ENCODE measurements at places on chromosomes 5 and 9. TPM values are rescaled to one million over a fixed set of nuclear protein-coding genes. Genes with fewer than 3 reads are reported as not detected.

Gene PCA3
- 0.43 TPM for total RNA-seq

Gene CDC42SE2
- total RNA-seq = 4.6 TPM

Gene SH3RF2
- total RNA-seq = 4.1 TPM

Gene REEP2
- 2.6 TPM for total RNA-seq

Gene RASGRF2
- 26.4 TPM for total RNA-seq

Gene LPAR1
- 64.1 TPM for total RNA-seq

Gene SNCAIP
- total RNA-seq = 26.0 TPM

Gene MATR3
- 318 TPM for total RNA-seq

Gene HTR1A
- not detected for total RNA-seq

Gene TMEM215
- not detected for total RNA-seq

Gene SHOC1
- total RNA-seq = not detected

Gene RASEF
- 1.0 TPM for total RNA-seq

DNA sequence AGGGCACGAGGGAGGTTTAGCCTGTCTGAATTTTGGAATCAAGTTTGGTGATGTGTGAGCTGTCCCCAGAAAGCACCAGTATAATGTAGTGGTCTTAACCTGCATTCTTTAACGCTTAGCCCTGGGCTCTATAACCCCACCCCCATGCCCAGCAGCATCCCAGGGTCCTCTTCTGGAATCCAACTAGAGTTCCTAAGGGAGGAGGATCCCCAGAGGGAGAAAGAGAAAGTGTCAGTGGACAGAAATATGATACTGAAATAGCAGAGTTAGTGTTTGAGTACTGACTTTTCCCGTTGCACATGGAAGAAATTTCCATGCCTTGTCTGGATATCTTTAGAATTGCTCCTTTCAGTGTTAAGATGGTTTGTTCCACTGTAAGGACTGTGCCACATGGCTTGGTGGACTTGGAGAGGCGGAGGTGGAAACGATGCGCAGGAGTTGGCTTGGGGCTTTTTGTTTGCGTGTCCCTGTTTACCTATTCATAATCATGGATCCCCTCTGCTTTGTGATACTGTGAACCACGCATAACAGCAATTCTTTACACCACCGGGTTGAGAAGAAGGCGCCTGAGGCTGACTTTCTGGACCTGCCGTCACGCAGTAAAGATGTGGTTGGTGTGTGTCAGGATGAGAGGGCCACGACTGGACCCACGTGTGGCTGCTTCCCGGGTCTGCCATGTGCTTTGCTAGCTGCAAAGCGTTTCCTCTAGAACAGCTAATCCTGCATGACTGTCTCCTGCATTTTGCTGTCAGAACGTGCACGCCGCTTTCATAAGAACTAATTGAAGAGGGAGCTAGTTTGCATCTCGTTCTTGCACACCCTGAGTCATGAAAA is 142.3 kb downstream of the SMARCA2 start:
- DNase-seq = no peak
- H3K4me1 ChIP-seq = peaks cover 3% of the 10 kb centered on the region
- H3K4me3 ChIP-seq = peak overlapping the region; percentile 45
- peak overlapping the region; percentile 75 for H3K27ac ChIP-seq
- H3K27me3 ChIP-seq = no peaks in the 10 kb centered on the region

- no peak overlapping the region for H3K27ac ChIP-seq
- no peak for DNase-seq
- H3K36me3 ChIP-seq = no peaks in the 10 kb centered on the region
- H3K4me1 ChIP-seq = no peaks in the 10 kb centered on the region
- H3K27me3 ChIP-seq = no peaks in the 10 kb centered on the region
- H3K4me3 ChIP-seq = no peak overlapping the region
These were observed 39.7 kb upstream of the CDKN2AIPNL start for GRCh38 chr5:134451225-134451935.

- no peaks in the 10 kb centered on the region for H3K36me3 ChIP-seq
- H3K4me1 ChIP-seq = no peaks in the 10 kb centered on the region
- no peak for DNase-seq
- no peak overlapping the region for H3K4me3 ChIP-seq
- H3K27ac ChIP-seq = no peak overlapping the region
- no peaks in the 10 kb centered on the region for H3K27me3 ChIP-seq
These were observed 4.1 kb upstream of the SCAI start for GRCh38 chr9:125147401-125147951.

DNA sequence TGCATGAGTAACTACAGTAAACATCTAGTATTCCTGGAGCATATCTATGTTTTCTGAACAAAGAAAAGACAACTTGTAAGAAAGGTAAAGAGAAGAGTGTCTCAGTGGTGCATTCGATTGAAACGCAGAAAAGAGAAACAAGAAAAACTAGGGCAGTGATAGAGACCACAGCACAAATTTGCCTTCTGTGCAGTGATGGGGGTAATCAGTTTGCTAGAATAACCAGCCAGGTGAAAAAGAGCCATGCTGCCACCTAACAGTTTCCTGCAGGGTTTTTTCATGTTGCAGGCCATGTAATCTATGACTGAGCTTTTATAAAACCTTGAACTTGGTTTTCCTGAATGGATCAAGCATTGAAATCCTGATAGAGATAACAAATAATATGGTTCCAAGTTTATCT is 198.4 kb upstream of the MEF2C start:
- H3K27ac ChIP-seq = no peak overlapping the region
- H3K4me3 ChIP-seq = no peak overlapping the region
- H3K36me3 ChIP-seq = no peaks in the 10 kb centered on the region
- DNase-seq = no peak
- no peaks in the 10 kb centered on the region for H3K27me3 ChIP-seq

DNA sequence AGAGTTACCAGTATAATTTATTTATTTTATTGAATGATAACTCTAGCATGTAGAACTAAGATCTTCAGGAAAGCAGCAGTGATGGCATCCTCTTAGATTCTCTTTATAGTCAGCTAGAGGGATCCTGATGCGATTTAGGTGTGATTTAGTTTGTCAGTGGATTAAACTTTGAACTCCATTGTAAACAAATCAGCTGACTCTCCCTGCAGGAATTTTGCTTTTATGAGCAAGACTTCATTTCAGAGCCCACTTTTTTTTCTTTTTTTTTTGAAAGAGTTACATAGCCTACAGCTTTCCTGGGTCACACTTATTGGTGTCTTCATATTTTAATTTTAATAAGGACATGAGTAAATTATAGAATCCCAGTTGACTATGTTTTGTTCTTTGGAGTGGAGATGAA is 93.8 kb upstream of the SEMA6A start:
- H3K27ac ChIP-seq = no peak overlapping the region
- H3K36me3 ChIP-seq = no peaks in the 10 kb centered on the region
- no peak for DNase-seq
- H3K4me3 ChIP-seq = no peak overlapping the region

GRCh38 chr9:5549658-5550650 is 39.6 kb downstream of the PDCD1LG2 start:
- no peak for DNase-seq
- no peaks in the 10 kb centered on the region for H3K36me3 ChIP-seq
- H3K27ac ChIP-seq = no peak overlapping the region
- no peak overlapping the region for H3K4me3 ChIP-seq

GRCh38 chr5:1108865-1109174 is 3.0 kb downstream of the SLC12A7 start:
- DNase-seq = no peak
- peaks cover 5% of the 10 kb centered on the region for H3K4me1 ChIP-seq
- H3K27me3 ChIP-seq = no peaks in the 10 kb centered on the region
- H3K27ac ChIP-seq = no peak overlapping the region
- H3K36me3 ChIP-seq = no peaks in the 10 kb centered on the region
- no peak overlapping the region for H3K4me3 ChIP-seq

GRCh38 chr5:138900281-138900965 is 25.3 kb upstream of the LRRTM2 start:
- H3K27me3 ChIP-seq = no peaks in the 10 kb centered on the region
- peak overlapping the region; percentile 42 for H3K27ac ChIP-seq
- H3K36me3 ChIP-seq = no peaks in the 10 kb centered on the region
- H3K4me3 ChIP-seq = no peak overlapping the region

DNA sequence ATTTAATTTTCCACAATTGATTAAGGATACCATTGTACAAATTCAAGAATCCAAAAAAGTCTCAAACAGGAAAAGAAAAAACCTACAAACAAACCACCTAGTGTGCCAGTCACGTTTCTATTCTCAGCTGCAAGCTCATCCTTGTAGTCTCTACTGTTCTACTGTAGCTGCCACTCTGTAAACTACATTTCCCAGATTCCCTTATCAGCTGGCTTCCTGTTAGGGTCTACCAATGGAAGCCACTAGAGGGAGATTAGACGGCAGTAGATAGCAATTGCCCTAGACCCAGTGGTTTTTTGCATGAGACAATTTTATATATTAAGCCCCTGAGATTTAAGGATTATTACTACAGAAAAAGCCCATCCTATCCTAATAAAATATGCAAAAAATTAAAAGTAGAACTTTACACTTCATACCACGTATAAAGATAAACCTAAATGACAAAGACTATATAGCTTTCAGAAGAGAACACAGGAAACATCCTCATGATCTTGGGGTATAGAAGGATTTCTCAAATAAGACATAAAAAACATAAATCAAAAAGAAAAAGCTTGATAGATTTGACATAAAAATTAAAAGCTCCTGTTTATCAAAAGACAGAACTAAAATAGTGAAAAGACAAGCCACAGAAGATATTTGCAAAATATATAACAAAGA is 37.4 kb downstream of the P4HA2 start:
- H3K36me3 ChIP-seq = no peaks in the 10 kb centered on the region
- no peaks in the 10 kb centered on the region for H3K27me3 ChIP-seq
- H3K4me1 ChIP-seq = no peaks in the 10 kb centered on the region
- H3K27ac ChIP-seq = no peak overlapping the region
- no peak overlapping the region for H3K4me3 ChIP-seq

- DNase-seq = no peak
- no peaks in the 10 kb centered on the region for H3K4me1 ChIP-seq
- H3K36me3 ChIP-seq = no peaks in the 10 kb centered on the region
- no peak overlapping the region for H3K4me3 ChIP-seq
These were observed 90.6 kb upstream of the STARD4 start for GRCh38 chr5:111602817-111603445.

GRCh38 chr5:178442405-178443257 is 147.6 kb downstream of the COL23A1 start:
- H3K36me3 ChIP-seq = no peaks in the 10 kb centered on the region
- H3K4me3 ChIP-seq = no peak overlapping the region
- H3K4me1 ChIP-seq = no peaks in the 10 kb centered on the region
- DNase-seq = no peak
- no peaks in the 10 kb centered on the region for H3K27me3 ChIP-seq
- no peak overlapping the region for H3K27ac ChIP-seq

GRCh38 chr5:67425514-67425913 is 228.9 kb upstream of the CD180 start:
- DNase-seq = no peak
- no peaks in the 10 kb centered on the region for H3K36me3 ChIP-seq
- no peaks in the 10 kb centered on the region for H3K4me1 ChIP-seq
- H3K27me3 ChIP-seq = no peaks in the 10 kb centered on the region

- DNase-seq = no peak
- H3K4me1 ChIP-seq = no peaks in the 10 kb centered on the region
- H3K36me3 ChIP-seq = no peaks in the 10 kb centered on the region
- H3K4me3 ChIP-seq = no peak overlapping the region
- no peaks in the 10 kb centered on the region for H3K27me3 ChIP-seq
These were observed 65.4 kb upstream of the IRX1 start for GRCh38 chr5:3530251-3530650.

GRCh38 chr5:76787237-76787636 is 31.6 kb upstream of the F2RL1 start:
- DNase-seq = peak; percentile 38
- no peaks in the 10 kb centered on the region for H3K36me3 ChIP-seq
- no peak overlapping the region for H3K4me3 ChIP-seq
- H3K4me1 ChIP-seq = no peaks in the 10 kb centered on the region
- no peaks in the 10 kb centered on the region for H3K27me3 ChIP-seq
- H3K27ac ChIP-seq = no peak overlapping the region

GRCh38 chr5:150342583-150342982 is 14.9 kb upstream of the TCOF1 start:
- no peak overlapping the region for H3K27ac ChIP-seq
- no peak overlapping the region for H3K4me3 ChIP-seq
- no peaks in the 10 kb centered on the region for H3K27me3 ChIP-seq
- no peaks in the 10 kb centered on the region for H3K36me3 ChIP-seq
- H3K4me1 ChIP-seq = no peaks in the 10 kb centered on the region
- DNase-seq = no peak

- no peaks in the 10 kb centered on the region for H3K36me3 ChIP-seq
- H3K27ac ChIP-seq = peak overlapping the region; percentile 100
- H3K27me3 ChIP-seq = no peaks in the 10 kb centered on the region
- no peaks in the 10 kb centered on the region for H3K4me1 ChIP-seq
- no peak overlapping the region for H3K4me3 ChIP-seq
These were observed 266.8 kb downstream of the AOPEP start for GRCh38 chr9:94993160-94993820.

GRCh38 chr9:1916095-1916494 is 99.1 kb upstream of the SMARCA2 start:
- H3K27me3 ChIP-seq = no peaks in the 10 kb centered on the region
- H3K27ac ChIP-seq = no peak overlapping the region
- no peak for DNase-seq
- no peaks in the 10 kb centered on the region for H3K36me3 ChIP-seq
- H3K4me1 ChIP-seq = no peaks in the 10 kb centered on the region
- no peak overlapping the region for H3K4me3 ChIP-seq

- no peaks in the 10 kb centered on the region for H3K36me3 ChIP-seq
- H3K27ac ChIP-seq = no peak overlapping the region
- no peaks in the 10 kb centered on the region for H3K27me3 ChIP-seq
- no peaks in the 10 kb centered on the region for H3K4me1 ChIP-seq
These were observed 51.8 kb upstream of the FOXE1 start for GRCh38 chr9:97801180-97801579.

- H3K4me3 ChIP-seq = peak overlapping the region; percentile 22
- no peaks in the 10 kb centered on the region for H3K36me3 ChIP-seq
- peak overlapping the region; percentile 56 for H3K27ac ChIP-seq
- peaks cover 12% of the 10 kb centered on the region for H3K4me1 ChIP-seq
These were observed 56.1 kb downstream of the SAXO1 start for GRCh38 chr9:18976709-18977531.

- DNase-seq = peak; percentile 65
- H3K36me3 ChIP-seq = no peaks in the 10 kb centered on the region
- H3K27ac ChIP-seq = peak overlapping the region; percentile 52
- H3K27me3 ChIP-seq = no peaks in the 10 kb centered on the region
- no peaks in the 10 kb centered on the region for H3K4me1 ChIP-seq
- H3K4me3 ChIP-seq = no peak overlapping the region
These were observed 53.7 kb downstream of the ZNF462 start for GRCh38 chr9:106916466-106917235.

DNA sequence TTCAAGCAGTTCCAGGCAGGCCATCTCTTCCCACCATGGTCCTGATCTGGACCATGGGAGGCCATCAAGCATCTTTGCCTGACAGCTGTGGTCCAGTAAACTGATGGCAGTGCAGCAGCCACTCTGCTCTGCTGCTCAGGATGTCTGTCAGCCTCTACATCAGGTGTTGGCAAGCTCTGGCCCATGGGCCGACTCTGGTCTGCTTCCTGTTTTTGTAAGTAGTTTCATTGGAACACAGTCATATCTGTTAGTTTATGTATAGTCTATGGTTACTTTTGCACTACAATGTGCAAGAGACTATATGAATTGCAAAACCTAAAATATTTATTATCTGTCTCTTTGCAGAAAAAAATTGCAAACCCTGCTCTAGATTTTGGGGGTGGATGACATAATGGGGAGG is 225.0 kb downstream of the KCTD16 start:
- no peak overlapping the region for H3K4me3 ChIP-seq
- no peaks in the 10 kb centered on the region for H3K27me3 ChIP-seq
- DNase-seq = no peak
- no peak overlapping the region for H3K27ac ChIP-seq

GRCh38 chr5:109451146-109451545 is 41.4 kb upstream of the PJA2 start:
- no peak for DNase-seq
- no peaks in the 10 kb centered on the region for H3K36me3 ChIP-seq
- H3K4me3 ChIP-seq = no peak overlapping the region
- no peak overlapping the region for H3K27ac ChIP-seq
- no peaks in the 10 kb centered on the region for H3K27me3 ChIP-seq
- H3K4me1 ChIP-seq = no peaks in the 10 kb centered on the region

Measured in uterus (tissue), 4 donors.